Omental fat pad (tissue), 4 donors: ENCODE measurements at places on chromosomes 11 and 22.
A peak's percentile ranks its signal among the peaks of the same experiment; 100 is the strongest.

DNA sequence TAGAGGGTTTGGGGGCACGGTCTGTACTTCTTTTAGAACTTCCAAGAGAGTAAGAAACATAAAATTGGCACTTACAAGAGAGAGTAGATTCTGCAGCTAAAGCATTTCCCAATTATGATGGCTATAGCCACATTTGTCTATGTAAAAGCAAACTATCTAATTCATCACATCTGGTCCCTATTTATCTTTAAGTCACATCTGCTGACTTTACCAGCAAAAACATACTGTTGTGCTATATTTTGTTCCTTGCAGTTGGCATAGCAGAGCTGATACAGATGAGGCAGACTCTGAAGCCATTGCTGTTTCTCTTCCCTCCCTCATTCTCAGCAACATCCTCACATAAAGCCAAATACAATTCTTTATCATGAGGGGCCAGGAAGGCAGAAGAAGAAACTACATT, 1533.5 kb upstream of the RAG2 start:
- DNase-seq, result no peak

DNA sequence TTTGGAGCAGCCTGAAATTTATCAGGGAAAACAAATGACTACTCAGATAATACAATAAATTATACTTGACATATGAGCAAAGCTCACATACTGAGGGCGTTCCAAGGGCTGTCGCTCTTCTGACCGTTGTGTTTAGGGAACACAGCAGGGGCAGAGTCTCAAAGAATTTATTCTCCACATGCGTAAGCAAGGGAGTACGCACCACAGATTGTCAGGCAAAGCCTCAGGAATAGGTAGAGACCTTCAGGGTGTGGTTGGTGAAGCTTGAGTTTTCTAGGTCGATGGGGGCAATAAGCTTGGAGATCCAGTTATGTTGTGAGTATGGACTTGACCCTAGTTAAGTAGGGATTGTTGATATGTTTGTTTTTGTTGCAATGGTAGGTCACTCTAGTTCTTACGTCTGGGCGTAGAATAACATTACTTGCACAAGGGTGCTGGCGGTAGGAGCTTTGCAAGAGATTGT, 830 bp downstream of the ACAT1 start:
- DNase-seq, result no peak

DNA sequence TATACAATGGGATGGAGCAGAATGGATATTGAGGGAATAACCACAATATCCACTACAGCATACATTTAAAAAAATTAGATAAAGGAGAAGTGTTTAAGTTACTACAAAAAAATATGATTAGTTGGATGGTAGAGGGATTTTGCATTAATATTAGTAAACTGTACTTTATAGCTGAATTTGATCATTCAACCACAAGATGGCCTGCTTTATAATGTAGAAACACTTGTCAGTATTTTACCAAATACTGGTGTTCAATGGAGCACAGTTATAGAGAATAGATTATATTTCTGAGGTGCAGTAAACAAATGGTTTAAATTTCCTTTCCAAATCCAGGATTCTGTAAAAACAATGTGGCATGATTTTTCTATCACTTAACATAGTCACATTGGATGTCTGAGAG, 818.8 kb upstream of the CHORDC1 start:
- no peak for DNase-seq

GRCh38 chr11:19441752-19442553, 201.2 kb upstream of the E2F8 start:
- peak; percentile 57 for DNase-seq

- DNase-seq, result no peak
Observed at GRCh38 chr11:128467041-128467440, 120.3 kb downstream of the ETS1 start.

GRCh38 chr11:75277211-75277805, 36.7 kb downstream of the TPBGL start:
- no peak for DNase-seq

DNA sequence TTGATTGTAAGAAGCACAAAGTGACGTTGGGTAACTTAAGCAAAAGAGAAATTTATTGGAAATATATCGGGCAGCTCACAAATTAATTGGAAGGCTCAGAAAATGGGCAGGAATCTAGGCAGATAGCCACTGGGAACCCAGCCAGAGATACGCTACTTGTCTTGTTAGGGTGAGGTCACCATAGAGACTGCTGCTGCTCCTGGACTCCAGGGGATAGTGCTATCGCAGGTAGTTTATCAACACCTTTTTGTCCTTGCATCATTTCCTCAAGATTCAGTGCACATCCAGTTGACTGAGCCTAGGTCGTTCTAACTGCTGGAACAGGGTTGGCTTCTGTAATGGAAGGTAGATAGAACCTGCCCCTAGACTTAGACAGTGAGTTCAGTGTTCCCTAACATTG, 19.6 kb downstream of the AMOTL1 start:
- DNase-seq, result no peak

- DNase-seq, result no peak
Observed at GRCh38 chr11:12809864-12810567, 135.8 kb downstream of the TEAD1 start.

- DNase-seq, result no peak
Observed at GRCh38 chr11:128603003-128603696, 15.8 kb upstream of the ETS1 start.

DNA sequence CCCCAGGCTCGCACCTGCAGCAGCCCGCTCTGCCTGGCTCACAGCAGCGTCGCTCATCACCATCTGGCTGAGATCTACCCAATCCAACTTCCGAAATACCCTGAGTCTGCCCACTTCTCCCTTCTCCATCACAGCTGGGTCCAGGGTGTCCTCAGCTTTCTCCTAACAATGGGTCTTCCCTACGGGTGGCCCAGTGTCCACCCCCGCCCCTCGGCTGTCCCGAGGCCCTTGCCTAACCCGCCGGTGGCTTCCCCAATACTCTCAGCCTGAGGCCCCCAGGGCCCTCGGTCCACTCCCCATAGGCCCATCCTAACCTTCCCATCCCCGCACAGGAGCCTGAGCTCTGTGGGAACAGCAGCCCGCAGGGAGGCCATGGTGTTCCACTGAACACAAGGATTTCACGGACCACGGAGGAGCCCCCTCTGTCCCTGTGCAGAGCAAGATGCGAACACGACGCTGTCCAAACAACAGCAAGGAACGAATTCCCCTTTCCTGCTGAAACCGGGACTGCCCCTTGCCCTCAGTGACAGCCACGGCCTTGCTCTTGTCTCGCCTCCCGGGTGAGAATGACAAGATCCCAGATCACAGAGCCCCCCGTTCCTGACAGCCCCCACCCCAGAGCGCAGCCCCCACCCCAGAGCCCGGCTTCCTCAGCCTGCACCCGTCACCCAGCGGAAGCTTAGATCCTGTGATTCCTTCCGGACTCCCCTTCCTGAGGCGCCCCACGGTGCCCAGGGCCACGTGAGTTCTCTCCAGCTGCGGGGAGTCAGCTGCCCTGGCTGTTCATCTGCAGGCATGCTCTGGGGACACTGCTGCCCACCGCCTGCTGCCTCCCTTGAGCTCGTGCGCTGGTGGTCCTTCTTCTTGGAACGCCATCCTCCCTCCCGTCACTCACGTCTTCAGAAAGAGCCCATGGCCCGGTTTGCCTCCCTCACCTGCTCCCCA, 48.8 kb upstream of the CARS1 start:
- peak; percentile 4 for DNase-seq

DNA sequence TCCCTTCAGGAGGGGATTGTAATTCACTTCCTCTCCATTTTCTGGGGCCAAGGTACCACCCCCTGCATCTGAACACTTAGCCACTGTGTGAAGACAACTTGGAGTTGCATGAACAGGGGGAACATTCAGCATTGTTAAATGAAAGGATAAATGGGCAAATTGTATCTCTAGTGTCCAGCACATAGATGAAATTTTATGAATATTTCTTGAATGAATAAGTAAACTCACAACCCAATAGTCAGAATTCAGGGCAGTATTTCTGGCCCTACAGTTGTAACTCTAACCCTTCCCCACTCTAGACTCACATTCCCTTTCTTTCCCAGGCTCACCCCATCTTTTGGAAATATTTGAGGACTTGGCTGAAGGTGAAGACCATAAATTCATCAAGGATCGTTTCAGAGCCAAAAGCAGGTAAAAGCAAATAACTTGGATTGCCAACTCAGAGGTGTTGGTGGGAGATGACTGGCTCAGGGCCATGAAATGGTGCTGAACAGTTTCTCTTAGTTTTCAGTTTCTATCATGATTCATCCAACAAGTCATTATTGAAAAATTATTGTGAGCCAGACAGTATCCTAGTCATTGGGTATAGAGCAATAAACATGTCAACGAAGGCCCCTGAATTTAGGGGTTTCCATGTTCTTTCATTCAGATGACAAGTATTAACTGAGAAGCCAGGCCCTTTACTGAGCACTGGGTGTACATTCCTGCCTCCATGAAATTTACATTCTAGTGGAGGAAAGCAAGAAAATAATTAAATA, 33.3 kb upstream of the ZC3H12C start:
- no peak for DNase-seq

DNA sequence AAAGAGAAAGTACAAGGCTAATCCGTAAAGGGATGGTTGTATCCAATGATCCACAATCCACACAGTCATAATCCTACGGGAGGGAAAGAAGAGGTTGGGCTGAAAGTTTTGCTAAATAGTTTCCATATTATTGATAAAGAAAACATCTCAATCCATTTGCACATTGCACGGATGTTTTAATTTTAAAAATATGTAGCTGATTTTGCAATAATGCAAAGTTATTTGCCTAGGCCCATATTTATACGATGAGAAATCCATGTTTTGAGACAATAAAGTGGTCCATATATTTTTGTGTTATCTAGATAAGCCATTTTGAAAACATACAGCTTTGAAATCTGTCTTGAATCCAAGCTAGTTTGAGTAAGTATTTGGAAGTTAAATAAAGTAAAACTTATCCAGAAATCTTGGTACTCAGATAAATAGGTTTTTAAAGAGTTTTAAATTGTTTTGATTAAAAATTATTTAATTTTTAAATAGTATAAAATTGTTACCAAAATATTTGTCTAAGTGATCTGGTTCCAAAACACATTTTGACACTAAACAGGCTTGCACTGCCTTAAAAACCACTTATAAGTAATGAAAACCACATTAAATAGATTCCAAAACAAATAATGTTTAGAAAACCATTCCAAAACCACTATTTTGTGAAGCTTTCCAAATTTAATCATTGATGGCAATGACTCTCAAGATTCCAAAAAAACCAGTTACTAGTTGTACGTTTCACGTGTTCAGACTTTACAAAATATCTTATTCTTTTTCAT, 38.2 kb upstream of the PAMR1 start:
- DNase-seq, result no peak

DNA sequence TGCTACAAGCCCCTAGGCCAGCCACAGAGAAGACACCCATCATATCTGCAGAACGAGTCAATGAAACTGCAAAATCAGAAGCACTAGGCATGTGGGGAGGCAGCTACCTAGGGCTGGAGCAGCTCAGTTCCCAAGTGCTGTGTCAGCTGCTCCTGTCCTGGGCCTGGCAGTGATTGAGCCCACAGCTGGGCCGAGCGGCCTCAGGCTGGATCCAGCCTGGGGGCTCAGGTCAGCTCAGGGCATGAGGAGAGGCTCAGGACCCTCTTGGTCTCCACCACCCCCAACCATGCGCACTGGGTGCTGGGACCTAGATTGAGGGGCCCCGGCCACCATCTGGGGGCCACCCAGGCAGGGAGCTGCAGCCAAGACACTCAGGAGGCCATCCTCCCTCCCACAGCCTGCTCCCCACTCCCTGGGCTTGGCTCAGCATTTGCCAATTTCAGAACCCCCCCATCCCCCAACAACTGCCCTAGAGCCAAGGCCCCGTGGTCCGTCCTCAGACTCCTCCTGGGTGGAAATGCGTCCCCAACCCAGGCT, 2.4 kb upstream of the TNNT3 start:
- no peak for DNase-seq

GRCh38 chr11:65849771-65850216, 8.2 kb downstream of the CFL1 start:
- DNase-seq, result no peak

DNA sequence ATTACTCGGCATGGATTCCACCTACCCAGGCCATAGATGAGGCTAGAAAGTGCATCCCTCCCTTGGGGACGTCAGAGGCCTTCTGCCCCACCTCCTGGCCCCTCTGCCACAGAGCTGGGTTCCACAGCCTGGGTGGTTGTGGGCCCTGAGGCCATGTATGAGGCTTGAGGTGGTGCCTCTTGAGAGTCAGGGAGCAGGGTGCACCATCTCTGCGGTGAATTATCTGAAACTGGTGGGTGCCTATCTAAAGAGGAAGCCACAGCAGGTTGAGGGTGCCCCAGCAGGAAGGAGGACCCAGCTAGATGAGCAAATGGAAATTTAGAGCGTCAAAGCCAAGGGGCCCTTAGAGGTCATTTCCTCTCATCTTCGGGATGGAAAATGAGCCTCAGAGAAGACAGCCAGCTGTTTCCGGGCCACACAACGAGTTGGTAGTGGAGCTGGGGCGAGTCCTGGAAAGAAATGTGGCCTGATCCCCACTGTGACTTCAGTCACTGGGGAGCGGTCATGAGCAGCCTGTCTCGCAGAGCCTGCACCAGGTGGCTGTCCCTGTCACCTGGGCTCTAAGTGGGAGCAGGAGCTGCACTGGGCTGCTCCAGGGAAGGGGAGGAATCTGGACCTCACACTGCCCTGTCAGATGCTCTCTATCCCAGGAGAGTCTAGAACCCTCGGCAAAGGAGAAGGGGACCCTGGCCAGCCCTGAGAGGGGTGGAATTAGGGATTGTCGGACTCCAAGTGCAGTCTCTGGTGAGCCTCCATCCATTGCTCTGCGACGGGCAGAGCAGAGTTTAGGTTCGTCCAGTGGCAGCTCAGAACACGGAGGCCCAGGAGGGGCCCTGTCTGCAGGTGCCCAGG, 7.3 kb downstream of the ADORA2A start:
- no peak for DNase-seq

GRCh38 chr22:32839831-32840584, 38.5 kb downstream of the TIMP3 start:
- DNase-seq, result no peak

DNA sequence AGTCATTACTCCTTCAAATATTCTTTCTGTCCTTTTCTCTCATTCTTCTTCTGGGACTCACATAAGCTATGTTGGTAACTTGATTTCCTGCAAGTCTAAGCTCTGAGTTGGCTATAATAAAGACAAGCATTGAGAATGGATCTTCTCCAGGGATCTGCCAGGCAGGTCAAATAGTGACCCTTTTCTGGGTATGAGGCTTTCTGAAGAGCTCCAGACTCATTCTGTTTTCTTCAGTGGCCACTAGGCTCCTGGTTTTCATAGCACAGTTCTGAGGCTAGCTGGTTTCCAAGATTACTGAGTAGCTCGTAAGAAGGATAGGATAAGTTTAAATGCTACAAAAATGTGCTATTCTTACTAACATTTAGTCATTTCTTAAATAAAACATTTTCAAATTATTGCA, 38.3 kb downstream of the TMPRSS5 start:
- no peak for DNase-seq

DNA sequence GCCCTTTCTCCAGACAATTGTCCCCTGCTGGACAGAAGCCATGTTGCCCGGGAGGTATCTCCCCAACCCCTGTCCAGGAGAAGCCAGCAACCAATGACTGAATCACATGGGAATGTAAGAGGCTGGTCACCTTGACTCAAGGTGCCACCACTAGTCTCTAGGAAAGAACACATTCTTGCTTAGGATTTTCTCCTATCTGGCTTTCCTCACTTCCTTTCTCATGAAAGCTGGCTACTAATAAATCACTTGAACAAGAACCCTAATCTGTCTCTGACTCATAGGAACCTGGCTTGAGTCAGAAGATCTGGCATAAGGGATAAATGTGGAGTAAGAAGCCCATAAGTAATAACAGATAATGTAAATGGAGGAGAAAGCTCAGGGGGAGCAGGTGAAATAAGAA, 101.4 kb upstream of the C11orf87 start:
- DNase-seq, result no peak
